H4 (cell line): ENCODE measurements at places on chromosomes 16 and 17.

GRCh38 chr16:75079346-75079926 lies 37.1 kb downstream of the LDHD start:
- DNase-seq, result no peak

- DNase-seq, result no peak
Measured at GRCh38 chr16:69223882-69224281, 36.9 kb downstream of the SNTB2 start.

DNA sequence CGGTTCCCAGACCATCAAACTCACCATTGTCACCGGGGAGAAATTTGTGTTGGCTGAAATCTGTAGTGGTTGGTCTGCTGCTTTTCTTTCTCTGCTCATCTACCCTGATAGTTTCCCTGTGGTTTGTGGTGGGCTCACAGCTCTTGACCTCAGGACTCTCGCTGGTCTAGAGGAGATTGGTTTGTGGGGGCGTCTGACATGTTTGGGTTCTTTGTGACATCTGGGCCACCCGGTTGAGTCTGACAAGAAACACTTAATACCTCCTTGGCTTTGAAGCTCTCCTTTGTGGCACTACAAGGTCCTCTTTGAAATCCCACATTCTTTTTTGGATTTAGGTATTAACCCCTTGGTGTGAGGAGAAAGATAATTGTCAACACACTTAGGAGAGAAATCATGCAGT lies 662.0 kb downstream of the WWOX start:
- DNase-seq, result no peak

DNA sequence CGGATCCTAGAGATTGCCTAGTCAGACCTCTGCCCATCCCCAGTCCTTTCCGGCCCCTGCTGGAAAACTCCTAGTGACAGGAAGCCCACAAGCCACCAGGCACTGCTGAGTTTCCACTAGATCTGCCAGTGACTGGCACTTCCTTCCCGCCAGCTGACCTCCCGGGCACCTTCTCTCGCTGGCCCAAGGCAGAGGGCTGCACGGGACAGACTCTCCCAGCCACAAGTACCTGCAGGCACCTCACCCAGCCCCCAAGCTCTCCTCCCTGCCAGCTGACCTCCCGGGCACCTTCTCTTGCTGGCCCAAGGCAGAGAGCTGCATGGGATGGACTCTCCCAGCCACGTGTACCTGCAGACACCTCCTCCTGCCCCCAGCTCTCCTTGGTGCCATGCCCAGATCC lies 66.3 kb upstream of the DOC2B start:
- DNase-seq, result no peak

DNA sequence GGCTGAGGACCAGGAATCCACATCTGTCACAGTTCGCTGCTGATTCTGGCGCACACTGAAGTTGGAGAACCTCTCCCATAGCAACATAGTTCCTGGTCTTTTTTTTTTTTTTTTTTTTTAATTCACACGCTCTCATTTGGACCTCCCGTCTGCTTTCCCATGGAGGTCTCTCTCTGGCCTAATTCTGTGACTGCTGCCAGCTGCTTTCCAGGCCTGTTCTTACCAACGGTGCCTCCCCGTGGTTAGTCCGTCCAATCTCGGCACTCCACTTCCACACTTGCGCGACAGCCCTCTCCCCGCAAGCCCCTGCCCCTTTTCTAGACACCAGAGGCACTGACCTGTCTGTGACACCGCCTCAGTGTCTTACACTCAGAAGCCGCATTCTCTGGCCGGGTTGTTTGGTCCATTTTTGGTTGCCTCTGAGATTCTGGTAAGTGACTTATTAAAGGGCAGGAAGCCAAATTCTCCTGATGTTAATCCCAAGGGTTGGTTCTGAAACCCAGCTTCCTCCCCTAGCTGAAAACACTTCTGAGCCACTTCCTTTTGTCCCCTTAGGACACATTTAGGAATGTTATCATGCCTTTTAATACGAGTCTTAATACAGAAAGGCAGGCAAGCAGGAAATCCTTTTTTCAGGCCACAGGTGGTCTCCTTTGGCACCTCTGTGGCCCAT lies 1.1 kb upstream of the AKTIP start:
- DNase-seq, result peak; percentile 25

DNA sequence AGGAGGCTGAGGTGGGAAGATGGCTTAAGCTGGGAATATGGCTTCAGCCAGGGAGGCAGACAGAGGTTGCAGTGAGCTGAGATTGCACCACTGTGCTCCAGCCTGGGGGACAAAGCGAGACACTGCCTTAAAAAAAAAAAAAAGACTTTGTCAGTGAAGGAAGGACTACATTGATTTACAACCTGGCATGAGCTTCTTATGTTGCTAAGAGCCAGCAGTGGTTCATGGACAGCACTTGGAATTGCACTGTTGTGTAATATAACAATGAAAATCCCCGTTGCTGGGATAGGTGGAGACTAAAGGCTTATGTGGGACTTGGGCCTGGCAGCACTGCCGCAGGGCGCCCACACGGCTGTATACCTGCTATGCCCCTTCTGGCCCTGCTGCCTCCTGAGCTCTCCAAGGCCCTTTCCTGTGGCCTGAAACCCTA lies 14.1 kb upstream of the SLC16A5 start:
- DNase-seq, result no peak

DNA sequence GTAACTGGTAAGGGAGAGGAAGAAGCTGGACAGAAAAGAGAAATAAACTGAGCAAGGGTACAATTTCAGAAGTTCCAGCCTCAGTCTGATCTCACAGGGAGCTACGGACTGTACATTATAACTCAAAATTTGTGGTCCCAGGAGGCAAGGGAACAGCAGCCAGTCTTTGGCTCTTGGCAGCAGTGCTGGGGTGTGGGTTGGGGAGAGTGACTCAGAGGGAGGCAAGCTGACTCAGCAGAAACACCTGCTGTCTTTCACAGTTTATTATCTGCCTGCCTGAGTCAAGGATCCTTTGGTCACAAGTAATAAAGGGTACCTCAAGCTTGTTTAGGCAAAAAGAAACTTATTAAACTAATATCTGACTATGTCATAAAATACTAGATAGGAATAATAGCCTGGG lies 73.5 kb upstream of the KIF2B start:
- peak; percentile 71 for DNase-seq

DNA sequence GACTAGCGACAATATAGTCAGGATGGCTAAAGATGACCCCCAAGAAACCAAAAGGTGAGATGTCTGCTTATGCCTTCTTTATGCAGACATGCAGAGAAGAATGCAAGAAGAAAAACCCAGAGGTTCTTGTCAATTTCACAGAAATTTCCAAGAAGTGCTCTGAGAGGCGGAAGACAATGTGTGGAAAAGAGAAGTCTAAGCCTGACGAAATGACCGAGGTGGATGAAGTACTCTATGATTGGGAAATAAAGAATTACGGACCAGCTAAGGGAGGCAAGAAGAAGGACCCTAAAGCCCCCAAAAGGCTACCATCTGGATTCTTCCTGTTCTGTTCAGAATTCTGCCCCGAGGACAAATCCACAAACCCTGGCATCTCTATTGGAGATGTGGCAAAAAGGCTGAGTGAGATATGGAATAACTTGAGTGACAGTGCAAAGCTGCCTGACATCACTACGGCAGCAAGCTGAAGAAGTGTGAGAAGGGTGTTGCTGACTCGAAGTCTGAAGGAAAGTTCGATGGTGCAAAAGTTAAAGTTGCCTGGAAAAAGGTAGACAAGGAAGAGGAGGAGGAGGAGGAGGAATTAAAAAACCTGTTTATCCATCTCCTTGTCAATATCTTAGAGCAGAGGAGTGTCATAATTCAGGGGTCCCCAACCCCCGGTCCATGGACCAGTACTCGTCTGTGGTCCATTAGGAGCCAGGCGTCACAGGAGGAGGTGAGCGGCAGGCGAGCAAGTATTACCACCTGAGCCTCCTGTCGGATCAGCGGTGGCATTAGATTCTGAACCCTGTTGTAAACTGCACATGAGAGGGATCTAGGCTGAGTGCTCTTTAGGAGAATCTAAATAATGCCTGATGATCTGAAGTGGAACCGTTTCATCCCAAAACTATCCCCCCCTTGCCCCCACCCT lies 25.1 kb upstream of the ADGRG1 start:
- no peak for DNase-seq

DNA sequence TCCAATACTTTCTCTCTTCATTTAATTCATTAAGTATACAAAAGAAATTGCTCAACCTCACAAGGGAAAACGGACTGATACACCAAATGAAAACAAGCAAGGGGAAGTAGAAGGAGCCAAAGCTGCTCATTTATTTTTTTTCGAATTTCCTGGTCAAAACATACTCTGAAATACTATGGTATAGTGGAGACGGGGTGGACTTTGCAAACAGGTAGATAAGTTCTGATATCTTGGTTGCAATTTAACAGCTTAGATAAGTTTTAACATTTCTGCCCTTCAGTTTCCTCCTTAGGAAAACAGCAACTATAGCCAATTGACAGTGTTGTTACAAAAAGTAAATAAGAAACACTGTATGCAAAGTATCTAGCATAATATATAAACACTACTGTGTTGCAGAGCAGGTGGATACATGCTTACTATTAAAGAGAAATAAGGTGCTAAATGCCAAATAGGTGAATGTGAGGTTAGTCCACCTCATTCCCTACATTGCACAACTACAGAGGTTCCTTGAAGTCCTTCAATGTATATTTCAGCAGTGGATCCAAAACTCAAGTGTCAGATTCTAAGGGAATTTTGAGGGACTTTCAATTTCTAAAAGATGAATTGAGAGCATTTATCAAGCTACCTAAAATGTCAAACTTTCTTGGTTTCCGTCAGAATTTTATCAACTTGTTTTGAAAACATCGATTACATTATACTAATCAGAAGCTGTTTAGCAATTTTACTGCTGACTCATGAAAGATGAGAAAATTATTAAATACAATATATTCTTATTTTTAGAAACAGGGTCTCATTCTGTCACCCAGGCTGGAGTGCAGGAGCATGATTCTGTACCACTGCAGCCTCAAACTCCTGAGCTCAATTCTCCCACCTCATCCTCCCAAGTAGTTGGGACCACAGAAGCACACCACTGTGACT lies 11.0 kb downstream of the CCDC47 start:
- DNase-seq, result no peak

DNA sequence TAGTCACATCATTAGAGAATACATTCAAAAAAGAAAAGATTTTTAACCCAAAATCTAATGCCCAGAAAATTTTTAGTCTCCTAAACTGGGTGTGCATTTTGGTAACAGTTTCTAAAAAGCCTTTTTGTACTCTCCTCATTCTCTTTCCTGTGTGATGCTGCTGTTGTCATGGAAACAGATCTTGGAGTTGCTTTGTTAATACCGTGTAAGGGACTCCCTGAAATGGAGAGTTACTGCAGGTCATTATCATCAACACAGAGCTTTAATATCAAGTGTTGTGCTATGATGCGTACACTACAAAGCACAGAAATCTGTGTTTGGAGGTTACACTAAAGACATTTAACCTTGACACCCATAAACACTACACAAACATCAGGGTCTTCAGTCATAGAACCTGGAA lies 216.3 kb downstream of the PRKCA start:
- DNase-seq, result no peak

DNA sequence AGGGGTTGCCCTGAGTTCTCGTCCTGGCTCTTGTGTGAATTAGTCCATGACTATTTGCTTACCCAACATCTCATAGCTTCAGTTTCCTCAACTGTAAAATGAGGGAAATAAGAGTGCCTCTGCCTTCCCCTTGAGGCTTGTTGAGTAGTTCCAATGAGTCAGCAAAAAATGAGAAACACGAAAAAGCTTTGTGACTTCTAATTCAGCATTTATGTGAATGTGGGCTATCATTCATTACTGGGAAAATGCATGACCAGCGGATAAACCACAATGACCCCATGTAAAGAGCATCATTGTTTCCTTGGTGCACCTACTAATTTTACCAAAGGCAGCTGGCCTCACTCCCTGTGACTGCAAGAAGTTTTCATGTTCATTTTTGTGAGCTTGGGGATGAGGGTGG lies 374.6 kb upstream of the HSBP1 start:
- DNase-seq, result no peak

- peak; percentile 50 for DNase-seq
Measured at GRCh38 chr17:74742153-74742515, 5.1 kb downstream of the RAB37 start.

- DNase-seq, result no peak
Measured at GRCh38 chr16:85843471-85844168, 44.1 kb downstream of the COX4I1 start.

- no peak for DNase-seq
Measured at GRCh38 chr16:621526-622105, 9.2 kb upstream of the WFIKKN1 start.

DNA sequence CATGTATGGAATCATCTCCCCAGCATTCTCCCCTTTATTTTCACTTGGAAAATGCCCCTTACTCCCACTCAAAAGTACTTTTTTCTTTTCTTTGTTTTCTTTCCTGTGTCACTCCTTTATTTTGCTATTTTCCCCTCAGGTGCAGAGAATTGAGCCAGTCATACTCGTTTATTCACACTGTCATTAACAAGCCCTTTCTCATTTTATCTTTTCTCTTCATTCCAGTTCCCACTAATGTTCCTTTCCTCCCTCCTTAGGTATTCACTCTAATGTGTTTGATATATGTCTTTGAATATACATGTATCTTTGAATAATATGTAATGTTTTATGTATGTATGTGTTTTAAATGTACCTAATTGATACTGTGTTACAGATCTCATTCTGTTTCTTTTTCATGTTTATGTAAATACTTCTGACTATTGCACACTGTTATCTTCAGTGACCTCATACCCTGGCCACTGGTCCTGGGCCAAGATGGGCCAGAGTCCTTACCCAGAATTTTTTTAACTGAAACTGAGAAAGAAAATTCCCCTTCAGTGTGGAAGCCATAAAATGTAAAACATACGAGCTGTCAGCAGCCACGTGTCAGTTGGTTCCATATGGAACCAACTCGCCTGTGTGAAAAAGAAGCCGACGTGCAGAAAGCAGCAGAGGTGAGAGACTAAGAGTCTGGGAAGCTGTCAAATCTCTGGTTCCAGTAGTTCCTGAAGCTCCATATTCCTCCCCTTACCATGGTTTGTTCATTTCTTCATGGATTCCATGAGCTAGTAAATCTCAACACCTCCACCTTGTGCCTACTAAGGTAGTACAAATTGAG lies 5.8 kb downstream of the SRR start:
- DNase-seq, result no peak

GRCh38 chr17:11924076-11924475 lies 73.2 kb downstream of the ZNF18 start:
- DNase-seq, result no peak

DNA sequence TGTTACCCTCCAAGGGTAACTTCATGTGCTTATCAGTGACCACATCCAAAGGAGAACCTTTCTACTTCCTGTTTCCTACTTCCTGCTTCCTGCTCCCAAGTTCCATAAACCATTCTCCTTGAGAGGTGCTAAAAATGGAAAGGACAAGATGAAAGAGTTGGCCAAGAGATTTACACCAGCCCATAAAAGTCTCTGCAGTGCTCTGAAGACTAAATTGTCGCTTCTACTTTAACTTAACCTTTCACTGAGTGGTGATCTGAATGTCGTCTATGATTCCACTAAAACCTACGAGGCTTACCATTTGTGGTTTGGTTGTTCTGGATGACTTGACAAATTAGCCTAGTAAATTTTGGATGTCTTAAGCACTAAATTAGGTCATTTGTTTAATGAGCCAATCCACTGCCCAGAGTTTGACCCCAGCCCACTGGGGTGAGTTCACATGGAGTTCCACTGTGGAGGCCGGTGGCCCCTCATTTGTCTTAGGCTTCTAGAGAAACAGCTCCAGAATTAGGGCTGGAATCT lies 333.1 kb downstream of the FOXL1 start:
- DNase-seq, result no peak

GRCh38 chr16:54748611-54749190 lies 182.0 kb upstream of the IRX5 start:
- DNase-seq, result no peak
